Osteoblast (primary cell): ENCODE measurements at places on chromosomes 5 and 9. TPM values are rescaled to one million over a fixed set of nuclear protein-coding genes. Genes with fewer than 3 reads are reported as not detected.

NR5A1 gene
- total RNA-seq = not detected in 2 replicates

PCDHGB3 gene
- 6.2 and 8.0 TPM in 2 replicates for total RNA-seq

RNF130 gene
- total RNA-seq = 25.0 and 28.6 TPM in 2 replicates

GRCh38 chr5:90640484-90641059 lies 82.0 kb downstream of the ADGRV1 start:
- H3K27ac ChIP-seq = no peak overlapping the region
- DNase-seq = no peak
- H3K27me3 ChIP-seq = no peaks in the 10 kb centered on the region
- no peaks in the 10 kb centered on the region for H3K4me1 ChIP-seq
- H3K36me3 ChIP-seq = no peaks in the 10 kb centered on the region

GRCh38 chr9:81964218-81965171 lies 21.2 kb downstream of the SPATA31D3 start:
- no peaks in the 10 kb centered on the region for H3K27me3 ChIP-seq
- DNase-seq = no peak
- no peak overlapping the region for H3K4me3 ChIP-seq
- no peak overlapping the region for H3K27ac ChIP-seq

DNA sequence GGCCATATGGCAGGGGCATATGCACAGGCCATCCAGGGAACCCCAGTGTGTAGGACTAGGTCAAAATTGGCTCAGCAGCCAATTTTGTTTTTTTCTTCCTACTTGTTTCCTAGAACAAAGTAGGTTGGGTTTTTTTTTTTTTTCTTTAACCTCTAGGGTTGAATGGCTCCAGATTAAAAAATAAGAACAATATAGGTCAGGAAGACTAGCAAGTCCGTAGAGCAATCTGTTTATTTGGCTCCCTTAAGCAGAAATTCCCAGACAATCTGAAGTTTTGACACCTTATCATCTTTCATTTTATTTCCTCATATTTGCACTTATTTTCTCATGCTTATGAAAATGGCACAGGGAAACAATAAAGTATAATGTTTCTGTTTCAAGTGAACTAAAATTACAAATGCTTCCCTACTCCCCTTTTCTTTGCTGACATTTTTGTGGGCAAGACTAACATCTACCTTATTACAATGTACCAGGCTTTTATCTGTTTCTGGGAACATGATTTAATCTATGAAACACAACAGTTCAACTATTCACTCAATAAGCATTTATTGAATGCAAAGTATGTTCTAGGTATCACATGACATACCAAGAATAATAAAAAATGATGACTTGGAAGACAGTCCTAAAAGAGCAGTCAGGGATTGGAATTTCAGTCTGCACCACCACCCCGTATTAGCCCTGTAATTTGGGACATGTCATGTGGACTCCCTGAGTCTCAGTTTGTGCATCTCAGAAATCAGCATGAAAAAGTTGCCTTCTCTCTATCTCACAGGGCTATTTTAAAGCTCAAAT lies 30.5 kb downstream of the TLR4 start:
- no peaks in the 10 kb centered on the region for H3K36me3 ChIP-seq
- H3K27me3 ChIP-seq = no peaks in the 10 kb centered on the region
- H3K27ac ChIP-seq = peak overlapping the region; percentile 54
- DNase-seq = peak; percentile 72
- H3K4me1 ChIP-seq = peaks cover 20% of the 10 kb centered on the region
- H3K4me3 ChIP-seq = no peak overlapping the region

GRCh38 chr9:17962747-17963146 lies 383.9 kb downstream of the SH3GL2 start:
- no peak overlapping the region for H3K4me3 ChIP-seq
- H3K27ac ChIP-seq = no peak overlapping the region
- no peaks in the 10 kb centered on the region for H3K4me1 ChIP-seq
- no peaks in the 10 kb centered on the region for H3K27me3 ChIP-seq
- DNase-seq = no peak
- H3K36me3 ChIP-seq = no peaks in the 10 kb centered on the region

DNA sequence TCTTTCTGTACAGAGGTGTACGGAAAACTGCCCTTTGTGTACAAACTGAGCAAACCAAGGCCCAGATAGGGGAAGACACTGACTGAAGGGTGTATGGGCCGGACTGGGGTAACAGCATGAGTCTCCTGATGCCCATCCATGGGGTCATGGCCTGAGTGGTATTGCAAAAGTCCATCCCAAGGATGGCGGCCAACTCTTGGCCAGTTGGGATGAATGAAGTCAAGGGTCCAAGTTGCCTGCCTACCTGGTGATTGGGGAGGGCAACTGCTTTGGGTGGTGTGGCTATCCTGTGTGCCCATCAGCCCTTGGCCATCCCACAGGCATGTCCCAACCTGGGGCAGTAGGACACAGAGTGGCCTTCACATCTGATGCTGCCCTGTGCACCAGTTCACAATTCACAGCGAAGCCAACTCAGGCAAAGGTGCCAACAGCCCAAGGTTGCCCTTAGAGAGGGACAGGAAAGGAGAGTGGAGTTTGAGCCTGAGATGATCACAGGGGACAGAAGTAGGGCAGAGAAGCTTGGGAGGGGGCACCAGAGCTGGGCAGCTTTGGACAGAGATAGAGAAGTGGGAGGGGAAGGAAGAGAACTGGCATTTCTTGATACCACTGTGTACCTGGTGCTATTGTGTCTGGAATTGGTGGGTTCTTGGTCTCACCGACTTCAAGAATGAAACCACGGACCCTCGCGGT lies 46.6 kb downstream of the COL15A1 start:
- peak overlapping the region; percentile 23 for H3K27ac ChIP-seq
- peaks cover 46% of the 10 kb centered on the region for H3K27me3 ChIP-seq
- H3K36me3 ChIP-seq = no peaks in the 10 kb centered on the region
- DNase-seq = no peak
- no peak overlapping the region for H3K4me3 ChIP-seq
